ENCODE measurements at places on chromosomes 11 and 22. TPM values are rescaled to one million over a fixed set of nuclear protein-coding genes. Genes with fewer than 3 reads are reported as not detected.

The KREMEN1 gene
- 16.5 TPM for total RNA-seq

DNA sequence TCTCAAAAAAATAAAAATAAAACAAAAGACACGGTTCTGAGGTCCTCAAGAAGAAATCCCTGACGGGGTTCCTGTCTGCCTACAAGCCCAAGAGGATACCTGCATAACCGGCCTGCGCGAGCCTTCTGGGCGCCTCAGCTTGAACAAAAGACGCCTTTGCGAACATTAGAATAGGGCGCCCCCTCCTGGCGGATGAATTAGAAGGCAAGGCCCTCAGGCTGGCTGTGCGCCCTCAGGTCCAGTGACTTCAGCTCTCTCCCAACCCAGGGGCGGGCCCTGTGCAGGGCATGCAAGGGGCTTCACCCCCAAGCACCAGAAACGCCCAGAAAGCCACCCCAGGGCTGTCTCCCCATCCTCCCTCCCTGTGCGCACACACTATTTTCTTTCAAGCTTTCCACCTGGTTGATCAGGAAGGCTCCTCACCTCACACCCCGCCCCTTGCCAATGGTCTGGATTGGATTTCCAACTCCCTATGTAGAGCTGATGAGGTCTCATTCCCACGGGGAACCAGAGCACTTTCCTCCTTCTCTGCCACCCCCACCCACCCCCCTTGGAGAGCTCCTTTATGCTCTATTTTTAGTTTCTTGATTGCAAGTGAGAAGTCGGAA, 273.3 kb downstream of the BUD13 start:
- peak; percentile 76 for DNase-seq

The HBB gene
- total RNA-seq = 144 TPM

- DNase-seq = no peak
Measured at GRCh38 chr11:2741377-2742131, 41.8 kb upstream of the KCNQ1OT1 start.

Data from ureter (tissue), 1 donor.